Upper lobe of right lung (tissue), 1 donor: ENCODE measurements at places on chromosomes 16 and 17. TPM values are rescaled to one million over a fixed set of nuclear protein-coding genes. Genes with fewer than 3 reads are reported as not detected.

The ALDOC gene
- 10.5 TPM for total RNA-seq

The PPP1R27 gene
- not detected for total RNA-seq

The CTRL gene
- total RNA-seq, result 0.96 TPM

The KRT15 gene
- 24.3 TPM for total RNA-seq

The C16orf78 gene
- total RNA-seq, result not detected

The TEKT5 gene
- total RNA-seq, result not detected

The C16orf46 gene
- total RNA-seq, result 1.5 TPM

The CRHR1 gene
- total RNA-seq, result not detected

The CDH1 gene
- 128 TPM for total RNA-seq

The C17orf78 gene
- total RNA-seq, result not detected

The ABCA10 gene
- total RNA-seq, result 9.2 TPM

The NPIPB9 gene
- 3.5 TPM for total RNA-seq

The KCNJ2 gene
- 18.1 TPM for total RNA-seq

The PITPNC1 gene
- total RNA-seq, result 25.4 TPM

The SDK2 gene
- 2.3 TPM for total RNA-seq

The CES1 gene
- 293 TPM for total RNA-seq

The GSG1L2 gene
- not detected for total RNA-seq

The PSMB3 gene
- 127 TPM for total RNA-seq

The EVPLL gene
- total RNA-seq, result 1.8 TPM

The VPS35 gene
- total RNA-seq, result 87.6 TPM

The RAB26 gene
- 0.67 TPM for total RNA-seq

The SDR42E1 gene
- 6.5 TPM for total RNA-seq

The TEDC2 gene
- total RNA-seq, result not detected

The UTS2R gene
- not detected for total RNA-seq

The PRKCA gene
- 43.4 TPM for total RNA-seq

The C16orf54 gene
- total RNA-seq, result 7.3 TPM

The NOTUM gene
- 6.1 TPM for total RNA-seq

The GPRC5B gene
- 21.1 TPM for total RNA-seq

The CLDN9 gene
- 0.75 TPM for total RNA-seq

The GINS2 gene
- total RNA-seq, result 0.46 TPM

The MYCBPAP gene
- 1.3 TPM for total RNA-seq

The HEATR9 gene
- 0.17 TPM for total RNA-seq
